ENCODE measurements at places on chromosomes 2 and 18. TPM values are rescaled to one million over a fixed set of nuclear protein-coding genes. Genes with fewer than 3 reads are reported as not detected.

DNA sequence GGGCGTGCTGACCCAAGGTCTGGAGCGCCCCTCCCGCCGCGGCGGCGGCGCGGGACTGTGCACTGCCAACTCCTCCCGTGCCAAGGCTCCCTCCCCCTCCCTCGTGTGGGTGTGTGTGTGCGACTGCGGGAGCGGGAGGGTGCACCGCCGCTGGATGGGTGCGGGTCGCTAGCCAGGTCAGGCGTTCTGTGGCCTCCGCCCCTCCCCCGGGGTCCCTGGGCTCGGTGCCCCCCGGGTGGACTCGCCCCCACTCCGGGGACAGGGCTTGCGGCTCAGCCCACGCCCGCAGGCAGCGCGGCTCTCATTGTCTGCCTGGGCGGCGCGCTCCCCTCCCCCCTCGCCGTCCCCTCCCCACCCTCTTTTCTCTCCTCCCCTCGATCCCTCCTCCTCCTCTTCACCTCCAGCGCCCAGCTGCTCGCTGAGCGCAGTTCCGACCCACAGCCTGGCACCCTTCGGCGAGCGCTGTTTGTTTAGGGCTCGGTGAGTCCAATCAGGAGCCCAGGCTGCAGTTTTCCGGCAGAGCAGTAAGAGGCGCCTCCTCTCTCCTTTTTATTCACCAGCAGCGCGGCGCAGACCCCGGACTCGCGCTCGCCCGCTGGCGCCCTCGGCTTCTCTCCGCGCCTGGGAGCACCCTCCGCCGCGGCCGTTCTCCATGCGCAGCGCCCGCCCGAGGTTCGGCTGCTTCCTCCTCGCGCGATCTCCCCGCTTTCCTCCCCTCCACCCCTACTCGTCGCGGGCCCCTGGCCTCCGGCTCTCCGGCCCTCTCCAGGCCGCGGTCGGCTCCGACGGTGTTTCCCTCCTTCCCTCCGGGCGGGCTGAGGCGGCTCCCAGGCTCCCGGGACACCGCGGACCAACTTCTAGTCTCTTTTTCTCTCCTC, at the start of gene GATA6:
TSS of gene GATA6 (plus strand) at position 579 of the 878 bp plus-strand sequence. CDS start 1,556 bp downstream, outside the sequence.
- peak; percentile 77 for DNase-seq

- peak; percentile 65 for DNase-seq
Observed at GRCh38 chr2:69589973-69590652, 53.4 kb downstream of the AAK1 start.

MOGAT1 gene
- polyA plus RNA-seq: not detected

DNA sequence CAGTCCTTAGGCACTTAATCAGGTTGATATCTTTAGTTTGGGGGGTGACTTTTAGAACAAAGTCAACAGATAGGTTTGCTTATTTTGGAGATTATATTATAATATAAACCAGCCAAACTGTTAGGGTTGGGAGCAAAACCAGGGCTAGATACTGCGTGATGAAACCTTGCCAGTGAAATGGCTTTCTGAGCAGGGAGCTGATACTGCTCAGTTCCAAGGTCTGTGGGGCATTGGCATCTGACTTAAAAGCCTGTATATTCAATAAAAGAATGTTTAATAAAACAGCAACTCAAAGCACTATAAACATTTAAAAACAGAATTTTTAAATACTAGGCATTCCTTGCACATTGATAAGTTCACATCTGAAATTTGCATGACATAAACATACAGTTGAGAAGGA, 19.3 kb downstream of the PTPRM start:
- no peak for DNase-seq

GRCh38 chr2:206189691-206190090, 30.0 kb downstream of the EEF1B2 start:
- DNase-seq: no peak

GRCh38 chr2:95728878-95729596, 137.2 kb downstream of the TRIM43 start:
- DNase-seq: peak; percentile 22

DNA sequence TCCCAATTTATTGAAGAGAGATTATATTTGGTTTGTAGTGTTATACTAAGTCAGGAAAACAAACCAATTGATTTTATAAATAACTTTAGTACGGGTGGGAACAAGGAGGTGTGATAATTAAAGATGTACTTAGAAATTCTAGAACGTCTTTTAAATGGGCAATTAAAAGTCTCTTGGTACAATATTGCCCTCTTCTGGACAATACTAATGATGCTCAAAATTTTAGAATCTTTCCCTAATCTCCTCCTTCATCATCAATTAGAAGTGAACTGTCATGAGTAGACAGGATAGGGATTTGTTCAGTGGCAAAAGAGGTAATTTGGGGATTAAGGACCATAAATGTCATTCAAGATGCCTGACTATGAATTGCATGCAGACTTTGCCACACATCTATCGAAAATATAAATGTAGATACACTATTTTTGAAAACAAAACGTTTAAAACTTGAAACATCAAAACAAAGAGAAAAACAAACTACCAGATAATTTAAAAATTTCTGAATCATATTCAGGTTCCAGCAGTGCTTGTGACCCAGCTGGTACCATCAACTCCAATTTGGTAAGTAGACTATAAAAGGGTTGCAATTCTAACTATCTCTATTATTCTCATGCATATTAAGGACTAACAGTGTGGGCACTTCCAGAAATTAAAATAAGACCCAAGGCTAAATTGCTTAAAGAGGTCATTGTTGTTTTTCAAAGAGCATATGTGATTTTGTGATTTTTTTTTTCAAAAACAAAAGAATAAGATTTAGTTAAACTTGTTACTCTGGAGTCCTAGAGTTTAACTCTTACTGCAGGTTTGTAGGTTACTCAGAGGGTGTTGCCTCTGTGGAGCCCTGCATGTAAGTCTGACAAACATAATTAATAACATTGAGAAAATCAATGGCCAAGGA, 123.5 kb downstream of the LAMA3 start:
- peak; percentile 24 for DNase-seq

DPYSL5 gene
- polyA plus RNA-seq: not detected

PDE1A gene
- polyA plus RNA-seq: 0.28 TPM

DNA sequence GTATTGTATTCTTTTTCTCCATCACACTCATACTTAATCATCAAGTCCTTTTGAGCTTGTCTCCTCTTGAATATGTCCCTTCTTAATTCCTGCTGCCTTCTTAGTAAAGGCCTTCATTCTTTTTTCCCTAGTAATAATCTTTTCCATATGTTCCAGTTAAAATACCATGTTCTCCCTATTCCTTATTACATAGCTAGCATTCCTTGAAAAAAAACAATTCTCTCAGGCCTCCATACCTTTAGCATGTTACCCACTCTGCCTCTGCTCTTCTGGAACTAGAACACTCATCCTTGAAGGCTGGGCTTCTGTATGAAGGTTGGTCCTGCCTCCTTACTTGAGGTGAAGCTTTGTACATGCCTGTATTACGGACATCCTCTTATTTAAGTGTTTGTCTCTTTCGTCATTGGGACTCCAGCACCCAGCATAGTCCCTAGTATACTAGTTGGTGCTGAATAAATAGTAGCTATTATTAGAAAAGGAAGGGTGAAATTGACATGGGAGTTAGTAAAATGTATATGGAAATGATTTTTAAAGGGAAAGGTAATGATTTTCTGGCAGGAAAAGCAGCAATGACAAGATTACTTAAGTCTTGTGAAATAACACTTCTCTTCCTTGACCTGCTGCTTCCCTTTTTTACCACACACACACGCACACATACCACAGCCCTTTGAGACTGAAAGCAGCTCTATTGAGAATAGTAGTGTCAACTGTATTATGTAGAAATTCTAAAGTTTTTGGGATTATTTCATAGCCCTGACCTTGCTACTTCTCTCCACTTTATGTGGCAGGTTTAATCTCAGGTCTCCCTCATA, 45.6 kb downstream of the REL start:
- DNase-seq: no peak

GTF3C2 gene
- 65.8 TPM for polyA plus RNA-seq

DNA sequence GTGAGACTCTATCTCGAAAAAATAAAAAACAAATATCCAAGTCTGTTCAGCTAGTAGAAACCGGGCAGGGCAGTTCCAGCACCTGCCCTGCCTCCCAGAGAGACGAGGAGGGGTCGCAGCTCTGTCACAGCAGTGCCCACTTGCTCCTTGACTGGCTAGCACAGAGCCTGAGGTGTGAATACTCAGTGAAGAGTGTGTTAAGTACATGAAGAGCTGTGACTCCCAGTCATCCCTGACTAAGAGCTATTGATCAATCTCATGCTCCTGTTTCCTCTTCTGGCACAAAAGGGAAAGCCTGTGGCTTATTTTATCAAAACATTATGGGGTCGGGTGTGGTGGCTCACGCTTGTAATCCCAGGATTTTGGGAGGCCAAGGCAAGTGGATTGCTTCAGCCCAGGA, 83.0 kb upstream of the FZD7 start:
- no peak for DNase-seq
